ENCODE measurements at places on chromosomes 3 and 15.
A peak's percentile ranks its signal among the peaks of the same experiment; 100 is the strongest.

DNA sequence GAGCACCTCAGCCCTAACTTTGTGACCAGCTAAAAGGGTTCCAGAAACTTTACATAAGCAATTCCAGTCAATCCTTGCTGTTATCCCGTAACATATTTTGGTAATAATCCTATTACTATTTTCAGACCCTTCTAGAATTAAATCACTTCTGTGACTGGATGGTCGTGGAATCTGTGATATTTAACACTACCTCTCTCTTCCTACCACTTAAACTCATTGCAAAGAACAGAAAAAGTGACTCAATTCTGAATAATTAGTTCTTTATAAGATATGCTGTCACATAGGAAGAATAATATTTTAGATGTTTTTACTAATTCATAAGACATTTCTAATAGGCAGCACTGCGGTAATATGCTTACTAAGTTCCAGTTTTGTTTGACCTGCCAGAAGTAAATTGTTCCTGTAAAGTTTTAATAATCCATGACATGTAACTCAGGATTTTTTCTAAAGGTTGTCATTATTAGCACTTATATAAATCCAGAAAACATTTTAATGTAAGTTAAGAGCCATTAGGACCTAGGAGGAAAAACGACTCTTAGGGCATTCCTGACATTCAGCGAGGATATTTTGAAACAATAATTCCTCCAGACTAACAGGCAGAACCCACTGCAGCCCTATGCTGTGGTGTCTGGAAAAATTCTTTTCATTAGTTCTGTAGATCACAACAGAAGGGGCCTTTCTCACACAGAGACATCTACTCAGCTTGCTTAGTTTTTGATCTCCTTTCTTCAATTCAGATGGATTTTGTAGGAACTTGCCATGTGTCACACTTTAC lies 113.3 kb upstream of the MBNL1 start:
- no peak for DNase-seq

DNA sequence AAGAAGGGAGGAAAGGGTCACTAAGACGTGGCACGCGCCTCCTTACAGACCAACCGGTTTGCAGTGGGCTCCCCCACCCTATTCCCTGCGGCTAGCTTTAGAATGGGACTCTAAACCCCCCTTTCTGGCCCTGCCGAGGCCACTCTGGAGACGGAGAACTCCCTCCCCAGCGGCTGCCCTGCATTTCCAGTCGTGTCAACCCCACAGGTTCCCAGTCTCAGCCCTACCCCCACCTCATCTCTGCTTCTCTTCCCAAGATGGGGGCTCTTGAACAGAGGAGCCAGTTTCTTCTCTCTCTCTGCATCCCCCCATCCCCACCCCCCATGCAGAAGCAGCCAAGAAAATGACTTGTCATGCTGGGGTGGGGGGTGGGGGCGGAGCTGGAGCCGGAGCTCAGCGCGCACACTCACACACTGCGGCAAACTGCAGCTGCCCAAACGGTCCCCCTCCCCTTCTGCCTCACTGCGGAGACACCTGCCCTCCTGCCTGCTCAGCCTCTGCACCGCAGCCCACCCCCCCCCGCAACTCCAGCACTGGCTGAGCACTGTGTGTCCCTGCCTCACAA lies 871 bp downstream of the MAP1A start:
- no peak for DNase-seq

- DNase-seq = no peak
Observed at GRCh38 chr15:86743283-86743903, 663.7 kb downstream of the AGBL1 start.

DNA sequence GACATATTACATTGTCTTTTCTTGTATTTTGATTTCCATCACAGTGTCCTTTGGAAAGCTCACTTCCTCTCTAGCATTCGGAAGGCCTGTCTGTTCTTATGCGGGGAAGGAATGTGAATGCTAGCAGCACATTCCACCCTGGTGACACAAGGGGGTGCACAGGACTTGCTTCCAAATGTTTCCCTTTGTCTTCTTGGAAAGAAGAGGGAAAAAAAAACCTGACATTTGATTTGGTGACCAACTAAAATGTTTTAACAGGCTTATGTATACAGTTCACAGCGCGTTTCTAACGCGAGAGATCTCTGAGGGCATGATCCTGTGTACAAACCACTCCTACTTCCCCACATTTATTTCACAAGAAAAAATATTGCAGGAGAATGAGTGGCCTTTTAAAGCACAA lies 107.6 kb upstream of the FXR1 start:
- DNase-seq = peak; percentile 8

DNA sequence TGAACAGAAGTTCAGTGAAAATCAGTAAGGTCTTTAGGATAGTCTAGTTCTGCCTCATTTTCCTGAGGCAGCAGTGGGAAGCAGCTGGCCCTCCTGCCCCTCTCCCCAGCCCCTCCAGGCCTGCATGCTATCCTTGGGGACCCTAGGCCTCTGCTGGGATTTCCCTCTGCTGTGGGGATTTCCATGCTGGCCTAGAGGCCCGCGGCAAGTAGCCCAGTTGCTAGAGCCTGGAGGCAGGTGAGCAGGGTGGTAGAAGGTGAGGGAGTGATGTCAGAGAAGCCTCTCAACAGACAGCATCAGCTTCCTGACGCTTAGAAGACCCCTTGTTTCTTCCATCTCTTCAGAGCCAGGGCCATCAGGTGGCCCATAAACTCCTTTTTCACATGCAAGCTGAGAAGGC lies 305.8 kb upstream of the THBS1 start:
- DNase-seq = no peak

DNA sequence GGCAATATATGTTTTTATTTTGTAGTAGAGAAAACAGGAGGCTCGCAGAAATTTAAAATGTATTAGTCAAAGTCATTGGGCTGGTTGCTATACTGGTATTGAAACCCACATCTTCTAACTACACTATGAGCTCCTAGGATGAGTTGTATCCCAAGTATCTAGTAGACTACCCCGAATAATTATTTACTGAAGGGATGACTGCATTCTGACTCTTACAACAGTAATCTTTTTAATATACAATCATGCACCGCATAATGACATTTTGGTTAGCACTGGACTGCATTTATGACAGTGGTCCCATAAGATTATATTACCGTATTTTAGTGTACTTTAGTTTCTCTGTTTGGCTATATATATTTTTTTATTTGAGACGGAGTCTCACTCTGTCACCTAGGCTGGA lies 15.3 kb downstream of the PIGB start:
- no peak for DNase-seq

DNA sequence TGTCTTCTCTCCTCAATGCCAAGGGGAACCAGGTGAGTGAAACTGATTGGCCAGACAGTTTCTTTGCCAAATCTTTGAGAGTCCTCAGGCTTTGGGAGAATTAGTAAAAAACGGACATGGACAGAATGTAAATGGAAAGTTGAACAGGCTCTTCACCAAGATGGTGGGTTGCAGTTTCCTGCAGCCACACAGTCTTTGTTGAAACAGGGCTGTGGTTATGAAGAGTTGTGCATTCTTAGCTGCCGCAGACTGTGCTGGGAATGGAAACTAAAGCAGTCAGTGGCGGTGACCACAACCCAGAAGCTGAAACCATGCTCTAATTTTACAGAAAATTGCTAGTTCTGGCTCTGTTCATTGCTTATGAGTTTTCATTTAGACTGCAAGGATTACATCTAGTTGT lies 42.1 kb upstream of the TASOR start:
- DNase-seq = no peak

- no peak for DNase-seq
Observed at GRCh38 chr15:85551221-85551832, 170.9 kb downstream of the AKAP13 start.

- no peak for DNase-seq
Observed at GRCh38 chr15:77143616-77144015, 72.7 kb upstream of the TSPAN3 start.

DNA sequence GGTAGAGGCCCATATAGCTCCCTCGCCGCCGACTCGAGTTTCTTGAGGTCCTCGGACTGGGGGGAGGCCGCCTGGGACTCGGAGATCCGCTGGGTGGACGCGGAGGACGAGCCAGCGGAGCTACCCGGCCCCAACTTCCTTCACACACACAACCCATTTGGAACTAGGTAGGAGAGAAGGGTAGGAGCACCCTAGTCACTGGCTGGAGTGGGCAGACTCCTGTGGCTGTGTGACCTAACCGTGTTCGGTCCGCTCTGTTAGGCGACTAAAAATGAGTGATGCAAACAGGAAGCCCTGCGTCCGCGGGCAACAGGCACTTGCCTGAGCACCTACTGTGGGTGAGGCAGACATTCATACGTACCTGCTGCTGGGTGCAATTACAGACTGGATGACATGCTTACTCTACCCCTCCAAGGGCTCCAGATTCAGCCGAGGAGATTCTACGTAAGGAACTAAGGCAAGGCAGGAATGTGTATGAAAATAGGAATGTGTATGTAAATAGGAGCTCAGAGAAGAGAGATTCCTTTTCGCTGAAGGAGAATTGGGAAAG lies 4.6 kb upstream of the SIN3A start:
- DNase-seq = peak; percentile 12

Measured in HCT116 (cell line).